ENCODE measurements at places on chromosomes 7 and 10. TPM values are rescaled to one million over a fixed set of nuclear protein-coding genes. Genes with fewer than 3 reads are reported as not detected.

PON2 gene
- total RNA-seq: 44.0 TPM

PPP1R3C gene
- 0.20 TPM for total RNA-seq

P4HA1 gene
- total RNA-seq: 49.7 TPM

BLNK gene
- total RNA-seq: 0.59 TPM

SFTPA1 gene
- total RNA-seq: 6.5 TPM

DOCK1 gene
- 46.5 TPM for total RNA-seq

LRIT1 gene
- total RNA-seq: not detected

DNA sequence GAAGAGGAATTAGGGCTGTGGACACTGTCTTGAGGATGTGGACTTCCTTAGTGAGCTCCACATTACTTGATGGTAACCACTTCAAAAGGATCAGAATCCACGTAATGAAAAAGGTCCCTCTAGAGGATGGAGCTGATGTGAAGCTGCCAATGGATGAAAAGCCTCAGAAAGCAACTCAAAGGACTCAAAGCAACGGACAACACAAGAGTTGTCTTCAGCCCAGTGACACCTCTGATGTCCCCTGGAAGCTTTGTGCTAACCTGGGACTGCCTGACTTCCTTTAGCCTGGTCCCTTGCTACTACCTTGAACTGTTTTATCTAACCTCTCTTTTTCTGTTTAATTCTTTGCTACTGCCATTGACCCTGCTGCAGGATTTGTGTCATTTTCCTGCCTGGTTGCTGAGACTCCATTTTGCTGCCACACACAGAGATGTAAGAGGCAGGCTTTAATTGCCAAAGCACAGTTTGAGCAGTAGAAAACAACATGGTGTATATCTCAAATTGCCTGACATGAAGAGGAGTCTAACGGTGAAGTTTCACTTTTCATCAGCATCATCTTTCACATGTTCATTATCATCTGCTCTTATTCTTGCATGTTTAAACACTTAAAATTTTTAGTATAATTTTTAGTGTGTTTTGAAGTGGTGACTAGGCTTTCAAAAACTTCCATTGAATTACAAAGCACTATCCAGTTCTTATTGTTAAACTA lies 11.1 kb upstream of the SGCE start:
- DNase-seq: no peak

DNA sequence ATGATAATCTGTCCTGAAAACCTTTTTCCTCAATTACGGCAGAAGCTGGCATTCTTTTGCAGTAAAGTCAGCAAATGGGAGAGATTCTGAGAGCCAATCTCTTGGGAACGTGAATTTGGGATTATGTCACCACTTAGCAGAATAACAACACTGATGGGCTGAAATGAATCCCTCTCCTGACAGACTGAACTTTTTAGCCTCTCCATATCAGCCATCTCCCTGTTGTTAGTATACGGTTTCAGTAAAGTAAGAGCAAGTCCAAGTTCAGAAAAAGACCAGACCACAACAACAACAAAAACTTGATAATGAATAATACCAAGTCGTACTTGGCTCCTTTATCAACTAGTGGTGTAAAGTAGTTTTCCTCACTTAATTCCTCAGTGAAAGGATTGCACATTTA lies 1048.8 kb downstream of the GATA3 start:
- no peak for DNase-seq

DNA sequence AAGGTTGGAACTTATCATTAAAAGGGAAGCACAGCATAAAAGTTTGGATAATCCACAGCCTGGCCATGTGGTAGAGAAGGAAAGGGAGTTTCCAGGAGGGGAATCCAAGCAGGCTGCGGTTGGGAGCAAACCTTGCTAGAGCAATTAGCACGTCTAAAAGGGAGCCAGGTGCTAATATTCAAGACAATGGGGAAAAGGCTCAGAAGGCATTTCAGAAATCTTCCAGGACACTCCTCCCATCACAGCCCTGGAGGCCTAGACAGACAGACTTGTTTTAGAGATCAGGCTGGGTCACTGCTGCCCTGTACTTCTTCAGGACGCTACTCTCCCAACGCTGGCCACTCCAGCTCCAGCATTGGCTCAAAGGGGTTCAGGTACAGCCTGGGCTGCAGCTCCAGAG lies 96.2 kb upstream of the KAT6B start:
- DNase-seq: no peak

GRCh38 chr10:31961277-31962074 lies 32.8 kb upstream of the ARHGAP12 start:
- DNase-seq: no peak

- DNase-seq: no peak
Observed at GRCh38 chr7:39294022-39294421, 272.2 kb upstream of the YAE1 start.

- DNase-seq: no peak
Observed at GRCh38 chr7:67788669-67789068, 792.0 kb downstream of the TYW1 start.
